Epithelial cell of umbilical artery (primary cell): ENCODE measurements at places on chromosomes 2 and 18. TPM values are rescaled to one million over a fixed set of nuclear protein-coding genes. Genes with fewer than 3 reads are reported as not detected.

Gene CCDC102B
- total RNA-seq: 3.0 and 9.1 TPM in 2 replicates

Gene REG3G
- total RNA-seq: not detected in 2 replicates

Gene SIX3
- not detected in 2 replicates for total RNA-seq

Gene IL1RN
- total RNA-seq: not detected in 2 replicates

Gene CCDC141
- total RNA-seq: under 0.01 and 0.15 TPM in 2 replicates

Gene MAPK4
- not detected in 2 replicates for total RNA-seq

Gene WNT10A
- total RNA-seq: not detected in 2 replicates

Gene AGPS
- 71.1 and 85.1 TPM in 2 replicates for total RNA-seq

Gene TMEM87B
- 27.6 and 48.3 TPM in 2 replicates for total RNA-seq
